ENCODE measurements at places on chromosomes 6 and 20.

GRCh38 chr20:11271920-11272594 lies 598.3 kb upstream of the JAG1 start:
- DNase-seq, result no peak

DNA sequence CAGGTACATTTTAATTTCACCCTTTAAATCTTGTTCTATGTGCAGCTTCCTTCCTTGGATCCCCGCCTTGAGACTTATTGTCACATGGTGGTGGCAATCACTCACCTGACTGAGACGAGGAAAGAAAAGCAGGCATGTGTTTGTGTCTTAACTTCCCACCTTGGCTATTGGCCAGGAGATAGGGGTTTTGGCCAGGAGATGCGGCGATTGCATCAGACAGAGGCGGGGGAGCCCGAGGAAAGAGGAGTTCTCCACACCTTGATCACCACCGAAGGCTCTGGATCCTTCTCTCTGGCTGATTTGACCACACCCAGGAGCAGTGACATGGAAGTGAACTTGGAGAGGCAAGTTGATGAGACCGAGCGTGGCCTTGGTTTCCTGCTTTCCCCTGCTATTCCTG lies 49.7 kb upstream of the EYA2 start:
- DNase-seq, result no peak

DNA sequence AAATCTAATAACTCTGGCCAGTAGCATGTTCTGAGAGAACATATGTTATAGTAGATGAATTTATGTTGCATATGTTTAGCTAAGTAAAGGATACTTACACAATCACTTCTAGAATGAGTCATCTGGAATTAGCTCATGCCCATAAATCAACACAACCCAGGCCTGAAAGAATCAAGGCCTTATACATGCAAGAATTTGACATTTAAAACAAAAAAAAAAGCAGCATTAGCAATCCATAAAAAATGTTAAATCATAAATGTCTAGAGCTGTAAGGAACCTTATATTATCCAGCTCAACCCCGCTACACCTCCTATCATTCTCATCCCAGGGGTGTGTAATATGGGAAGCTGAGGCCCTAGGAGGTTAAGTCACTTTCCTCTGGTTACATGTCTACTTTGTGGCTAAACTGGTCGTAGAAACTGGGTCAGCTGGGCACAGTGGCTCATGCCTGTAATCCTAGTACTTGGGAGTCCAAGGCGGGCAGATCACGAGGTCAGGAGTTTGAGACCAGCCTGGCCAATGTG lies 105.2 kb upstream of the CARMIL1 start:
- no peak for DNase-seq

GRCh38 chr6:166814390-166814789 lies 142.0 kb downstream of the RNASET2 start:
- DNase-seq, result no peak

GRCh38 chr20:22339091-22339881 lies 245.1 kb downstream of the FOXA2 start:
- no peak for DNase-seq

DNA sequence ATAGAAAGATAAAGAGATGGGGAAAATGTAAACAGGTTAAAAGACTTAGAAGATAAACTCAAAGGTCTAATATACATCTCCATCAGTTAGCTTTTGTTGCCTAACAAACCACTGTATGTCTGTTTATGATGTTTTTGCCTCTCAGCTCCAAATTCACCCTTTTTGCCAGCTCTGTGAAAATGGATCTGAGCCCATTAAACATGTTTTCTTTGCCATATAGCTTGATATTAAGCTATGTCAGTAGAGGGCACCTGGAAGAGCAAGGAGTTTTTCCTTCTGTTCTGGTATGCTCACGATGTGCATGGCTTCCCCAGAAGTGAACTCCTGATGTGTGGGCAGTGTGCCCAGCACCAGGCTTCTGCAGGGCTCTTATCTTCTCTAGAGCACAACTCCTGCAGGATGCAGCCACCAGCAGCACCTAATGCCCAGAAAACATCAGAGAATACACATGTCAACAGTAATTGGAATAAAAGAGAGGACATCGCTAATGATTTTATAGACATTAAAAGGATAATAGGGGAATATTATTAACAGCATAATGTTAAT lies 14.6 kb upstream of the SNX9 start:
- no peak for DNase-seq

- no peak for DNase-seq
Observed at GRCh38 chr20:62602550-62602949, 39.8 kb upstream of the SLCO4A1 start.

GRCh38 chr6:44075647-44076355 lies 51.5 kb downstream of the MRPL14 start:
- DNase-seq, result no peak

DNA sequence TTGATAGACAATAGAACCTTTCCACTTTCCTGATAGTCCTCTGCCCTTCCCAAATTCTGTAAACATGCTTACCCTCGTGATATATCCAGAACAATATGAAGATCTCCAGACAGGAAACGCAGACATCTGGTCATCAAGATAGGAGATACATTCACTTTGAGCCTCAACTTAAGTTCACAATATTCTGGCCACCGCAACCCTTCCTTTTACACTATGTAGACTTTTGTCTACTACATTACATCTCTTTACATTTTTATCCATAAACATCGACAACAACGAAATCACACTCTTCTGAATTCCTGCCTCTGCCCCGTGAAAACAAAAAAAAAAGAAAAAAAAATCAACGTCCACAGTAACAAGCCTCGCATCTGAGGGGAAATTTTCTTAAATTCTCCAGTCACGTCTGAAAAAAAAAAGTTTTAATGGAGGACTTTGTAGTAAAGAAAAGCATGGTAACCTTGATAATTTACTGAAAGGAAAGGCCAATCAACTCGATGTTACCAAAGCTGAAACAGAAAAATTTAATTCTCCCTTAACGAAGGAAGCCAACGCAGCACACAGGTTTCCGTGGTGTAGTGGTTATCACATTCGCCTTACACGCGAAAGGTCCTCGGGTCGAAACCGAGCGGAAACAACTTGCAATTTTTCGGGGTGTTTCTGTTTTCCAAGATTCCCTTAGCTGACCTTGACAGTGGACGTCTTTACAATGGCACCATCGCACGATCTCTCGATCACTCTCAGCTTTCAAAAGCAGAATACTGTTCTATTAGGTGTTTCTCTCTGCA lies 21.8 kb downstream of the POM121L2 start:
- no peak for DNase-seq

DNA sequence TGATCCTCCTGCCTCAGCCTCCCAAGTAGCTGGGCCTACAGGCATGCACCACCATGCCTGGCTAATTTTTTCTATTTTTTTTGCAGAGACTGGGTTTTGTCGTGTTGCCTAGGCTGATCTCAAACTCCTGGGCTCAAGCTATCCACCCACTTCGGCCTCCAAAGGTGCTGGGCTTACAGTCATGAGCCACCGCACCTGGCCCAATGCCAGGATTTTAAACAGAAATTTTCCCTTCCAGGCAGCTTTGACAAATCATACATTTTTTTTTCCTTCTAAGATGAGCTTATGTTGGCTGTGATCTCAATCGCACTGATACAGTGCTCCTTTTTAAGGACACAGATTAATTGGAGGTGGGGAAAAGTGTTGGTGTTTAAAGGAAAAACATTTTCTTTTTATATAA lies 73.2 kb upstream of the CD2AP start:
- no peak for DNase-seq

- no peak for DNase-seq
Observed at GRCh38 chr6:163333701-163334663, 80.5 kb upstream of the QKI start.

All from cerebellar nuclear complex (tissue), 1 donor.